ENCODE measurements at places on chromosomes 4 and X. TPM values are rescaled to one million over a fixed set of nuclear protein-coding genes. Genes with fewer than 3 reads are reported as not detected.

- no peaks in the 10 kb centered on the region for H3K27me3 ChIP-seq
- H3K36me3 ChIP-seq = peaks cover 44% of the 10 kb centered on the region
- peaks cover 55% of the 10 kb centered on the region for H3K4me1 ChIP-seq
- peak overlapping the region; percentile 100 for H3K4me3 ChIP-seq
- DNase-seq = no peak
- H3K27ac ChIP-seq = peak overlapping the region; percentile 99
Observed at GRCh38 chr4:1714303-1715001, 2.3 kb upstream of the SLBP start.

GRCh38 chrX:151753313-151754046, 18.9 kb downstream of the CNGA2 start:
- H3K4me1 ChIP-seq = no peaks in the 10 kb centered on the region
- H3K27me3 ChIP-seq = peaks cover 3% of the 10 kb centered on the region
- H3K27ac ChIP-seq = no peak overlapping the region

DNA sequence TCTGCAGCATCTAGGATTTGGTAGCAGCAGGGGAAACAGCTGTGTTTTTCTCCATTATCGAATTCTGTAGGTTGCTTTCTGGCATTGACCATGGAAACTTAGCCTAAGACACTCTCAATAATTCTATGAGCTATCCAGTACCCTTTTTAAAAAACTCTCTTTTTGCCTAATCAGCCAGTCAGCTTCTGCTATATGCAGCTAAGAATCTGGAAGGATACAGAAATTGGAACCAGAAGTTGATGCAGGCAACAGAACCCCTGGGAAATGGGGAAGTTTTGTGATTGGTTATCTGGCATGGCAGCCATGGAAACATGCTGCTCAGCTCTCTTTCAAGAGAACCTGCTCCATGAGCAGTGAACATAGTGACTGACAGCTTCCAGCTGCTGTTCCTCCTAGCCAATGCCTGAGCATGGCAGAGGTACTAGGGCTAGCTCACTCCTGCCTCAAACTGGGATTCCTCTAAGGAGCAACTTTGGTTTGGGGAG, 417.6 kb upstream of the MAOA start:
- DNase-seq = no peak
- no peaks in the 10 kb centered on the region for H3K36me3 ChIP-seq
- H3K27me3 ChIP-seq = no peaks in the 10 kb centered on the region

- no peak overlapping the region for H3K27ac ChIP-seq
- H3K36me3 ChIP-seq = no peaks in the 10 kb centered on the region
- no peak for DNase-seq
- no peaks in the 10 kb centered on the region for H3K27me3 ChIP-seq
- no peak overlapping the region for H3K4me3 ChIP-seq
Observed at GRCh38 chrX:87728459-87728858, 210.9 kb downstream of the KLHL4 start.

DNA sequence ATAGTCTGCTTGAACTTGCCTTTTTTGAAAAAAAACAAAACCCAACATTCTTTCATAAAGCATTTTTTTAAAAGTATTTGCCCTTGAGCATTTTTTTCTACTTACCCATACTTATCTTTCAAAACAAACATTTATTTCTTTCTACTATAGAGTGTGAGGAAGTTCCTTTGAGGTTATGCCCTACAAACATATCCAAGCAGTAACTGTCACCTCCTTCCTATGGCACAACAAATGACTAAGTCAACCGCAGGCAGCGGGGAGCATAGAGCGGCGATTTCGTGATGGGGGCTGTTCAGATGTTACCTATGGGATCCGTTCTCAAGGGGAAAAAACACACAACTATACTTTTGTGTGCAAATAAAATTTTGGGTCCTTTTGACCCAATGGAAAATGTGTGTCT, 19.4 kb downstream of the SPRY1 start:
- H3K36me3 ChIP-seq = peaks cover 4% of the 10 kb centered on the region
- peak; percentile 83 for DNase-seq
- peaks cover 86% of the 10 kb centered on the region for H3K4me1 ChIP-seq

- DNase-seq = no peak
- no peaks in the 10 kb centered on the region for H3K36me3 ChIP-seq
Observed at GRCh38 chrX:18422325-18422724, 3.1 kb upstream of the CDKL5 start.

DNA sequence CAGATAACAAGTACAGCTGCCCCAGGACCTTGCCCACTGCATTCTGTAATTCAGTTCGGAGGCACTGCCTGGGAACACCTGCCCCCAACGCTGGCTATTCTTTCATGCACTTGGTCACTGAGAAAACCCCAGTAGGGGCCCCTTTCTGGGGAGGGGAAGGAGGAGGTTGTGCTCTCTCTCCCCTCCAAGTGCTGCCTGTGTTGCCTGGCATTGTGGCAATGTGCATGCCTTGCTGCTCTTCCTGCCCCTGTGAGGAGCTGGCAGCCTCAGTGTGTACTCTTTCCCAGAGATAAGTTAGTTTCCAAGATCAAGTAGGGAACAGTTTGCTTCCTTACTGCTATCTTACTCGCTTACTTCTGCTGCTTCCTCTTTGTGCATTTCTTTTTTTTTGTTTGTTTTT, 90.8 kb downstream of the AASDH start:
- no peak overlapping the region for H3K4me3 ChIP-seq
- peaks cover 3% of the 10 kb centered on the region for H3K4me1 ChIP-seq
- peaks cover 15% of the 10 kb centered on the region for H3K27me3 ChIP-seq

DNA sequence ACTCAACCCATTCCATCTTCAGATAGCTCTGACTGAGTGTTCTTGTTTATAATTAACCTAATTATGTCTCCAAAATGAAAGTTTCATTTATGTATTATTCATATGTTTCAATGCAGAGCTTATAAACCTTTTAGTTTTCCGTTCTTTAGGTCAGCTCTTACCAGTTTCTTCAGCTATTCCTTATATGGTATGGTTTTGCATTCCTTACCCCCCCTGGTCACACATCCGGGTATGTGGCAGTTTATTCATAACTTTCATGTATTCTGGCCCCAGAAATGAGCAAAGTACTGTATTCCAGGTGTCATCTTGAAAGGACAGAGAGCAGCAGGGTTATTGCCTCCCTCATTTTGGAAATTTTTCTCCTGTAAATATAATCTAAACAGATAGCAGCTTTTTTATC, 16.8 kb upstream of the IGSF1 start:
- H3K27me3 ChIP-seq = no peaks in the 10 kb centered on the region
- no peaks in the 10 kb centered on the region for H3K36me3 ChIP-seq
- H3K4me1 ChIP-seq = no peaks in the 10 kb centered on the region
- no peak overlapping the region for H3K27ac ChIP-seq
- H3K4me3 ChIP-seq = no peak overlapping the region
- DNase-seq = no peak

- H3K4me1 ChIP-seq = no peaks in the 10 kb centered on the region
- H3K4me3 ChIP-seq = no peak overlapping the region
- no peaks in the 10 kb centered on the region for H3K36me3 ChIP-seq
- H3K27ac ChIP-seq = no peak overlapping the region
Observed at GRCh38 chrX:116379854-116380253, 56.6 kb upstream of the SLC6A14 start.

GRCh38 chrX:124231451-124231759, 101.1 kb upstream of the TEX13D start:
- no peak for DNase-seq
- H3K36me3 ChIP-seq = peaks cover 2% of the 10 kb centered on the region
- no peak overlapping the region for H3K4me3 ChIP-seq
- H3K27ac ChIP-seq = no peak overlapping the region
- peaks cover 21% of the 10 kb centered on the region for H3K4me1 ChIP-seq
- no peaks in the 10 kb centered on the region for H3K27me3 ChIP-seq

Gene UCP1
- not detected for total RNA-seq

Gene BGN
- not detected for total RNA-seq

Gene TMEM144
- not detected for total RNA-seq

Gene ACE2
- not detected for total RNA-seq

Gene ITIH6
- not detected for total RNA-seq

Measured in activated CD8-positive, alpha-beta memory T cell treated with anti-CD3 and anti-CD28 coated beads, Interleukin-2, amount 10 ng/mL, durations not matched to agents 7 days and 5 days (primary cell).